ENCODE measurements at places on chromosomes 5 and 9.
A peak's percentile ranks its signal among the peaks of the same experiment; 100 is the strongest.

DNA sequence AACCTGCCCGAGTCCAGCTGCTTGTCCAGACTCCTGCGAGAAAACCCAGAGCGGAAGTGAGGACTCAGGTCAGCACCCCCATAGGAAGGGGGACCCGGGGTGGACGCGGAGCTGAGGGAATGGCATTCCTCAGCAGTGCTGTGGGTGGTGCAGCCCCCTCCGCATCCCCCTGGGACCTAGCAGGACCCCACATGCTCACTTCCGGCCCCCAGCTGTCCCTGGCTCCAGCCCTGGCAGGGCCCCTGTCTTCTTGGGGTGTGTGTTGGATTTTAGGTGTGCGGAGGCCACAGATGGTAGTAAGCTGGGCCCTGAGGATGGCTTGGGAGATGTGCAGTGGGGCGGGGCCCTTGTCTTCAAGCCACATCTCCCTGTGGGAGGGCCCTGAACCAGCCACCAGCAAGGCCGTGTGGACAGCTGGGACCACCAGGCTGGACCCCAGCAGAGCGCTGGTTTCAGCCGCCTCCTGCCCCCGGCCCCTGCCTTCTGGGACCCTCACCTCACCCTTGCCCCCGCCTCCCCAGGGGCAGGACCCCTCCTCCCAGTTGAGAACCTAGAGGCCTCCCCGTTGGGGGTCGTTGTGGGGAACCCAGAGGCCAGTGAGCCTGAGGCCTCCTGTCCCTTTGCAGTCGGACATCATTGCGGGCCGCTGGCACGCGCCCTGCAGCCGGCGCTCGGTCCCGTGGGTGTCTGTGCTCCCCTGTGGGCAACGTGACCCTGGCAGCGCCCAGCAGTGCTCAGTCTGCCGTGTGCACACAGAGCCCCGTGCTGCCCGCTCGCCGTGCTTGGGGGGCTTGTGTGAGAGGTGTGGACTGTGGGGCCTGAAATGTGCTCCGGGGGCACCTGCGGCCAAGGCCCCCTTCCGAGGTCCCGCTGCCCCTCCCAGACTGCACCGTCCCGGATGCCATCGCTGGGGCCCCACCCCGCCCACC is 10.8 kb upstream of the SLC9A3 start:
- DNase-seq = no peak

DNA sequence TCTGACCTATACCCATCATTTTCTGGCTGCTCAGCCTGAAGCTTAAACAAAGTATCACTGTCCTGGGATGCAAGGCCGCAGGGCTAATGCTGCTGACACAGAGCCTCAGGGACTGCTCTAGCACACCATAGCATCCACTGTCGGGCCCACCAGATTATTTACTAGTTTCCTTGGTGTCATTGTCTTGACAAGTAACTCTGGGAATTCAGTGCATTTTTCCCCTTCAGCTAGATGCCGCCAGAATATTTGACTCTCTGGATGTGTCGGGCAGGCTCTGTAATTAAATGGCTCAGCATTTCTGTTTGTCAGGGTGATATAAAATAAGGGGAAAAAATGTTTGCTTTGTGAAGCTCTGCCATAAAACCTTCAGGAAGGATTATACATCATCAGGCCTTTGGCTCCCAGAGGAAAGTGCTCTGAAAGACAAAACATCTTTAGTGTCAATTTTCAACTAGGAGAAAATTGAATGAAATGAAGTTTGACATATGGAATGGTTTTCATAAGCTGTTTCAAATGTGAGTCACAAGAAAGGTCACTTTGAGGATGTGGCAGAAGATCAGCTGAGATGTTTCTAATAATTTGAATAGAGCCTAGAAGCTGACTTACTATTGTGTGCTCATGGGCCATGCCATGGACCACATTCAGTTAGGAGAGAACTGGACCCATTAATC is 350.1 kb downstream of the TMEM232 start:
- DNase-seq = peak; percentile 88

DNA sequence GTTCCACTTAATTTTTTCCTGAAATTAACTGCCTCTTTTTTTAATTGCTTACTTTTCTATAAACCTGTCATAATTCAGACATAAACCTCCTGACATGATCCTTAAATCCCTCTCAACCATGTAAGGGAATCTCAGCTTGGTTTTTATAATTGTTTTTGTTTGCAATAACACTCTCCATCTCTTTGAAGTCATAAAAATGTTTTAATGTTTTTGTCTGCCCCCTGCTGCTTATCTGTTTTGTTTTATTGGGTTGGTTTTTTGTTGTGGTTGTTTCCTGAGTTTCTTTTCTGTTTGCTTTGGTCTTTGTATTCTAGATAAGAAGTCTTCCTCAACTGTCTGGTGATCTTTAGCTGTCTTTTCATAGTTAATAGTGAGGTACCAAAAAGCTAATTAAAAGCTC is 142.0 kb downstream of the CDH6 start:
- no peak for DNase-seq

GRCh38 chr5:167709625-167710024 is 581.8 kb upstream of the WWC1 start:
- no peak for DNase-seq

DNA sequence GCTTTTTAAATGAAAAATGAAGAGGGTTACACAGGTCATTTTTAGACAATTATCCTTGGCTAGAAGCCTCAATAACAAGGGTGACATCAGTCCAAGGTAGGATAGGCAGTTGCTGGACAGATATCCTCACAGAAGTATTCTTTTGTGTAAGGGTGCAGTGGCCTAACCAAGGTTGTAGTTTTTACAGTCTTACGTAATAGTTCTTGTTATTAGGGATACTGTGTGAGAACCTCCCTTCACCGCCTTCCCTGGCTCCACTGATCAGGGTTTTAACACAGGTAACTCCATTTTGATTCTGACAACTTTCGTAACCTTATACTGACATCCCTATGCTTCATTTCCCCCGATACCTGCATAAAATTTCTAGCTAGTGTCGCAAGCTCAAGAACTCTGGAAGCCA is 8.7 kb upstream of the CAPSL start:
- no peak for DNase-seq

DNA sequence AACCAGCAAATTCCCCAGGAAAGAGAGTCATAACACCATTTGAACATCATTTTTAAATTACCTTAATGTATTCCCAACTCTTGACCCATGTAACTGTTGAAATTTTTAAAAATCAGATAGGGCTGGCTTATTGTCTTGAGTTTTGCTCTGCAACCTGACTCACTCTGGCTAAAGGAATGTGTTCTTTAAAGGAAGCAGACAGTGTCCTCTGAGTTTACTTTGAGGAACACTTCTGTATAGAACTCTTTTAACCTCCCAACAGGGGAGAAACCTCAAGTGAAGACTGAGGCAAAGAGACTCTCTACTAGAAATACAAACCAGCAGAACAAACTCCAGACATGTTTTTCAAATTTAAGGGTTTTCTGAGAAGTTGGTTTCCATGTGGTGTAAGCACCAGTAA is 248.9 kb downstream of the CWC27 start:
- no peak for DNase-seq

DNA sequence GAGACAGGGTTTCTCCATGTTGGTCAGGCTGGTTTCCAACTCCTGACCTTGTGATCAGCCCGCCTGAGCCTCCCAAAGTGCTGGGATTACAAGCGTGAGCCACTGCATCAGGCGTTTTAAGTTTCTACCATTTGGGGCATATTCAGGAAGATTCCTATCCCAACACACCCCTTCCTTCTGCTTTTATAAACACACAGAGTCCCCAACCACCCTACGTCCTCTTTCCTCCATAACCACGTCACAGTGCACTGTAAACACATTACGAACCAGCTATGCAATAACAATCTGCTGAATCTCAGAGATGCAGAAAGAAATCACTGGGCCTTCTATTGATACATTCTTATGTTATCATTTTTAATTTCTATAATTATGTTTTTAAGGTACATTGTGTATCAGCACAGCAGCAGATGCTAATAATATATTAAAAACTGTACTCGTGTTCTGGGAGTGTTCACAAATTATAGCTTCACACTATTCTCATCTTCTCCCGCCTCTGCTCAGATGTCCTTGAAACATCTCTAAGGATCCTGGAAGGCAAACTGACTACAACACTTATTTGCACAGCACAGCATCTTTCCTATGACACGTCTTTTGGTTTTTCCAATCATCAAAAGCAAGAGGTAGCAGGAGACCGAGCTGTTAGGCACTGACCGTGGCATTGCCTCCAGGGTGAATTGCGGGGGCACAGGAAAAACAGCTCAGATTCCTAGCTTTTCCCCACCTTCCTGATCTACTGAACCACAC is 60.2 kb downstream of the KCNIP1 start:
- no peak for DNase-seq

GRCh38 chr5:33937707-33938506 is 1.7 kb downstream of the RXFP3 start:
- no peak for DNase-seq

DNA sequence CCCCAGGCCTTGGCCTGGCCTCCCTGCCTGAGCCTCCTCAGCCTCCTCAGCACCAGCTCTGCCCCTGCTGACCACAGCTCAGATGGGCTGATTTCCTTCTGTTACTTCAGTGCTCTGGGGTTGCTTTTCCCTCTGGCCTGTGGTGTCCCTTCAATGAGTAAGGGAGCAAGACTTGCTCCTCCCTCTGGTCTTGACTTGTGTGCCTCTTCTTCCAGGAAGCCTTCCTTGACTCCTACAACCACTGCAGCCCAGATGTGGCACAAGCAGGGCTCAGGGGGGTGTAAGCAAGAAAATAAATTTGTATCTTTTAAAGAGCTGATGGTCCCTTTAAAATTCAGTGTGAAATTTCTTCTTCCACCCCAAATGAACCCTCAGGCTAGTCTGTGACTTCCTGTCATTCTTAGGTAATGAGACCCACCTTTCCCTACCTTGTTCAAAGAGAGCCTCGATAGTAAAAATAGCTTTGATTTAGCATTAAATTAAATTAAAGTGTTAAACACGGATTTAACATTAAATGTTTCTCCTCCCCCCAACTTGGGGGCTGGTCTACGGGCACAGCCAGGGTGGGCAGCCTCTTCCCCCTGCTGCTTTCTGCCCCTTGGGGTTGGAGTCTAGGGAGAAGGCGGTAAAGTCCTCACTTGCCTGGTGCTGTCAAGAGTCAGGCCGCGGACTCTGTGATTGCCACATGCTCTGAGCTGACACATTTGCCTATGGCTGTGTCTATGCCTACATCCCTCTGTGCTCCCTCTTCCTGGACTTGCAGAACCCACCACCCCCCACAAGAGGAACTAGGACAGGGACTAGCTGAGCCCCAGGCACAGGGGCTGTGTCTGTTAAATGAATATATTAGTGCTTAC is 64.5 kb downstream of the OLFM1 start:
- no peak for DNase-seq

DNA sequence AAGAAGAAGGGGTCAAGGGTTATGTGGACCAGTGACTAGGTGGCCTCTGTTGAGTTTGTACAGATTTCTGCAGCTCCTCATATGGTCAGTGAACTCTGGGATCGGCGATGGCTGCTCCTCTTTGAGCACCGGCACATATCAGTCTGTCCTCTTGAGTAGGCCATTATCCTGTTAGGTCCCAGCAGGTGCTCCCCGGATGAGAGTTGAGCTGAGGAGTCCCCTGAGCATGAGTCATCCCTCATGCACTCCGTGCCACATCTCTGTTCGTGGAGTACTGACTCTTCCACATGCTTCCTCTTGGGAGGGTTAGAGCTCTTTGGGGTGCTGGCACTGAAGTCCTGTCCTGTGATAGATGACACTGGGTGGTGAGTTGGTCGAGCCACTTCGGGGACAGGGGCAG is 143.7 kb downstream of the PTTG1 start:
- no peak for DNase-seq

GRCh38 chr5:155556700-155557099 is 543.1 kb downstream of the KIF4B start:
- DNase-seq = peak; percentile 10

DNA sequence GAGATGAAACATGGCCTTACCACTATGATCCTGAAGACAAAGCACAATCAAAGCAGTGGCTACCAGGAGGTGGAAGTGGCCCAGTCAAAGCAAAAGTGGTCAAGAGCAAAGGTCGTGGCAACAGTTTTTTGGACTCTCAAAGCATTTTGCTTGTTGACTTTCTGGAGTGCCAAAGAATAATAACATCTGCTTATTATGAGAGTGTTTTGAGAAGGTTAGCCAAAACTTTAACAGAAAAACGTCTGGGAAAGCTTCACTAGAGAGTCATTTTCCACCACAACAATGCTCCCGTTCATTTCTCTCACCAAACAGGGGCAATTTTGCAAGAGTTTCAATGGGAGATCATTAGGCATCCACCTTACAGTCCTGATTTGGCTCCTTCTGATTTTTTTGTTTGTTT is 33.6 kb upstream of the MAMDC2 start:
- no peak for DNase-seq

- no peak for DNase-seq
These were observed 196.3 kb upstream of the DAPK1 start for GRCh38 chr9:87301371-87301770.

DNA sequence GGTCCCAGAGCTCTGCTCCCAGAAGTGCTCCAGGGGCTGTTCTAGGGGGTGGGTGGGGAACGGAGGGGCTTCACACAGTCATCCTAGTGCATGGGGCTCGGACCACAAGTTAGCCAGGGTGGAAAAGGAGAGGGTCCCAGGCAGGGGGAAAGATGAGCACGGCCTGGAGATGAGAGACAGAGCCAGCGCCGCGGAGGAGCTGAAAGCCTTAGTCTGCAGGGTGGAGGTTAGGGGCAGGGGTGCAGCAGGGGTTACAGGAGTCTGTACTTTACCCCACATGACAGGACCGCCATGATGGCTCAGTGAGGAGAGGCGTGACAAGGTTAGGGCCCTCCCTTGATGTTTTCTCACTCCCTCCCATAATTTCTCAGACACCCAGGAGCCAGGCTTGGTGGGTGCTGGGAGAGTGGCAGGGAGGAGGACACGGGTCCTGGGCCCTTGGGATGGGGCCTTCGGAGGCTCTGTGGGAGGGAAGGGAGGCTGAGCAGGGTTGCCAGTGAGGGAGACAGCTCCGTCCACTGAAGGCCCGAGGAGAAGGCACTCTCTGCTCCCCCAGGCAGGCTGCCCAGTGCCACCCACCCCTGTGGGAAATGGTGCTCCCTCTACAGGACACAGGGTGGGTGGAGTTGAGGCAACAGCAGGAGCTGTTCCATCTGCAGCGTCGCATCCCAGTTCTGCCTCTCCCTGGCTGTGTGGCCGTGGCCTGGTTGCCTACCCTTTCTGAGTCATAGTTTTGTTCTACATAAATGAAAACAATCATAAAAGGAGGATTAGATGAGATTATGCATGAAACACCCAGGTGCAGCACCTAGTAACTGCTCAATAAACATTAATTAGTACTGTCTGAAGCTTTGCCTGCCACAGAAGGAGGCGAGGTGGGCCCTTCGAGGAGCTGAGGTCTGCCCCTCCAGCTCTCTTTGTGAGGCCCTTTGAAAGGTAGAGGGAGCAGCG is 66.2 kb downstream of the NDST1 start:
- no peak for DNase-seq

DNA sequence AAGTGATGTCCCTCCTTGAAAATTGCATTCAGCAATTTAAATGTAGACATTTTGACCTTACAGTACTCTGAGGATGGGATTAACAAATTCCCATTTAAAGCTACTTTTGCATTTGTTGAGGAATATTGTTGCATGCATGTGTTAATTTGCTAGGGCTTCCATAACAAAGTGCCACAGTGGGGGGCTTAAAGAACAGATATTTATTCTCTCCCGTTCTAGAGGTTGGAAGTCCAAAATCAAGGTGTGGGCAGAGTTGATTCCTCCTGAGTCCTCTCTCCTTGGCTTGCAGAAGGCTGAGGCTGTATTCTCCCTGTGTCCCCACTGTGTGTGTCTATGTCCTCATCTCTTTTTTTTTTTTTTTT is 51.8 kb upstream of the CDK20 start:
- DNase-seq = no peak

- DNase-seq = no peak
These were observed 8.0 kb downstream of the CLPTM1L start for GRCh38 chr5:1336749-1337488.

GRCh38 chr5:167798448-167798847 is 493.0 kb upstream of the WWC1 start:
- DNase-seq = no peak

- DNase-seq = no peak
These were observed 706.4 kb downstream of the SEMA5A start for GRCh38 chr5:8839361-8840055.

Data from trophoblast cell (in vitro differentiated cells and primary cell).